Dorsolateral prefrontal cortex (tissue), 122 donors: ENCODE measurements at places on chromosomes 4 and X.

- peak; percentile 74 for DNase-seq
These were observed 37.2 kb downstream of the PCGF3 start for GRCh38 chr4:742742-743311.

DNA sequence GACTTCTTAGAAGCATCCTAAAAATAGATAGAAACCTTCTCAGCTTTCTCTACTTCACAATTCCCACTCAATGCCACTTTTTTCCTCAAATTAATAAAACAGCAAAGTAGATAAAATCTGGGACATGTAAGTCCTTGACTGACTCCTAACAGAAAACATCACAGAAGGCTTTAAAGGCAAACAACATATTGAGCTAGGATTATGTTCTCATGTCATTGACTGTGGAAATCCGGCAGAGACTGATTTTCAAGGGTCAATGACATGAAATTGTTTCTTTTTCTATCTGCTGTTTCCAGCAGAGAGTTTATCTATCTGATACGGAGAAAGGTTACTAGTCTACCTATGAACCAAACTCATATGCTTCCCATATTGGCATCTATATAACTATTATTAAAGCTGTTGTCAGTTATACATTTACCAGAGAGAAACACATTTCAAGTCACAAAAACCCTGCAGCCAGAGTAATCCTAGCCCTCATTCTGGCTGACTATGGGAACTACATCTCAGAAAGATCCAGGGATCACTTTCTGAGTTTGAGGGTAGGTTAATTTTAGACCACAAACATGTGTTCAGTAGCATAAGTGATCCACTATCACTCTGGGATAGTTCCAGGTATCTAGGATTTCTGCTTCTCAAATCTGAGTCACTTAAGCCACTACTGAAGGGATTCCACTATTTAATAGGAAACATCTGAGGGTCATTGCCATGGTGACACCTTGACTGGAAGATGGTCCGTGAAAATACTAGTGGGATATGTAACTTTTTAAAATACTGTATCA lies 147.6 kb downstream of the PPP3CA start:
- no peak for DNase-seq

DNA sequence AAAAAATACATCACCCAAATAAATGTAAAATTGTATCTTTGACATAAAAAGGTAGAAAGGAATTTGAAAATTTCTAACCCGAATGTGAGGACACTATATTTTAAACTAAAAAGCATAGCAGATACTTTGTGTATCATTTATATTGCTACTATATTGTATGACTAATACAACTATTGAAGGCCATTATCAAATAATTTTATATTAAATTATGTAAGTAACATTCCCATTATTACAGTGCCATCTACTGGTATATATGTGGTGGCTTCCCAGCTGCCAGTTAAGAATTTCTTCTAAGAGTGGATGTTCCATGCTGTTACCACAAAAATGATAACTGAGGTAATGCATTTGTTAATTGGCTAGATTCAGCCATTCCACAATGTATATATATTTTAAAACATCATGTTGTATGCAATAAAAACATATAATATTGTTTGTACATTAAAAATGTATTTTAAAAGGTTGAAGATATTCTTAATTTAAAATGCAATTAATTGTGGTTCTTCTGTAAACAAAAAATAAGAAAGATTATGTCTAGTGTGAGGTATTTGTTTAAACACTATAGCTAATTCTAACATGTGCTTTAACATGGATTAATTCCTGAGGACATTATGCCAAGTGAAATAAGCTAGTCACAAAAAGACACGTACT lies 65.3 kb downstream of the EGF start:
- DNase-seq = no peak

DNA sequence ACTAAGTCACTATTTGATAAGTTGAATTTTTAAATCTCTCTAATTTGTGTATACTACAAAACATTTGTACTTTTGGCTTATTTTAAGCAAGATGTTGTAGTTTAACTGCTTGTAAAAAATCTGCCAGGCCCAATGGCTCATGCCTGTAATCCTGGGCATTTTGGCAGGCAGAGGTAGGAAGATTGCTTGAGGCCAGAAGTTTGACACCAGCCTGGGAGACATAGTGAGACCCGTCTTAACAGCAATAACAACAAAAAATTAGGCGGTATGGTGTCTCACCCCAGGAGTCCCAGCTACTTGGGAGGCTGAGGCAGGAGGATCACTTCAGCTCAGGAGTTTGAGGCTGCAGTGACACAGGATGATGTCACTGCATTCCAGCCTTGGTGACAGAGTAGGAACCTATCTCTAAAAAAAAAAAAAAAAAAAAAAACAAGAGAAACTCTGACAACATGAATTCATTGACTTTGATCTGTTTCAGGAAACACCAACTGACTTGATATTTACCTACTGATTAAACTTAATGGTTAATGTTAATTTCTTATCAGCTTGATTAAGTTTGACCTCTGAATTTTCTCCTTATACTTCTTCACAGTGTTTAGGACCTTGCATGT lies 8.9 kb downstream of the FHIP1A start:
- DNase-seq = no peak

GRCh38 chr4:82201303-82201702 lies 172.5 kb downstream of the HNRNPD start:
- DNase-seq = no peak

- no peak for DNase-seq
These were observed 223.1 kb upstream of the FAT1 start for GRCh38 chr4:186946682-186947294.

GRCh38 chr4:89752932-89753598 lies 83.9 kb downstream of the SNCA start:
- DNase-seq = peak; percentile 27

GRCh38 chr4:169124661-169125060 lies 114.6 kb upstream of the CBR4 start:
- no peak for DNase-seq

DNA sequence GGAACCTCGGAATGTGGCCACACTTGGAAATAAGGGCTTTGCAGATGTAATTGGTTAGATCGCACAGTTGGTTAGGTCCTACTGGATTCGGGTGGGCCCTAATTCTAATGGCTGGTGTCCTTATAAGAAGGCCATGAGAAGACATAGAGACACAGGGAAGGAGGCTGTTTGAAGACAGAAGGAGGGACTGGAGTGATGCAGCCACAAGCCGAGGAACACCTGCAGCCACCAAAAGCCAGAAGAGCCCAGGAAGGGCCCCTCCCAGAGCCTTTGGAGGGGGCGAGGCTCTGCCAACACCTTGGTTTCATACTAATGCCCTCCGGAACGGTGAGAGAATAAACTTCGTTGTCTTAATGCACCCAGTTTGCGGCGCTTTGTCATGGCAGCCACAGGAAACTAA lies 47.0 kb downstream of the EVC start:
- DNase-seq = no peak

GRCh38 chr4:160202802-160203201 lies 1099.9 kb downstream of the RAPGEF2 start:
- DNase-seq = no peak

DNA sequence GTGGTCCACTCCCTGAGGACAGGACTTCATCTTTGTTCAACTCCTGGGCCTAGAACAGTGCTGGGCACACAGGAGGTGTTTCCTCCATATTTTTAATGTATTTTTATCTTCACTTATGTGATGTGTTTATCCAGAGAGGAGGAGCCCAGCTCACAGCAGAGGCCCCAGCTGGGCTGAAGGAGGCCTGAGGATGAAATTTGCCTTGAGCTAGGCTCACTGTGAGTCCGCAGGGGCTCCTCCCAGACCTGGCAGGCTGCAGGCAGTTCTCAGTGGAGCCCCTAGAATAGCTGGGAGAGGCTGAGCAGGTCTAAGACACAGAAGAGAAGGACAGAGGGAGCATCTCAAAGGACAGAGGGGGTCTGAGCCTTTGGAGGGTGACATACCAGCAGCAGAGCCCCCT lies 26.8 kb downstream of the C4orf50 start:
- no peak for DNase-seq

- DNase-seq = no peak
These were observed 490.3 kb upstream of the TECRL start for GRCh38 chr4:64899563-64899962.

DNA sequence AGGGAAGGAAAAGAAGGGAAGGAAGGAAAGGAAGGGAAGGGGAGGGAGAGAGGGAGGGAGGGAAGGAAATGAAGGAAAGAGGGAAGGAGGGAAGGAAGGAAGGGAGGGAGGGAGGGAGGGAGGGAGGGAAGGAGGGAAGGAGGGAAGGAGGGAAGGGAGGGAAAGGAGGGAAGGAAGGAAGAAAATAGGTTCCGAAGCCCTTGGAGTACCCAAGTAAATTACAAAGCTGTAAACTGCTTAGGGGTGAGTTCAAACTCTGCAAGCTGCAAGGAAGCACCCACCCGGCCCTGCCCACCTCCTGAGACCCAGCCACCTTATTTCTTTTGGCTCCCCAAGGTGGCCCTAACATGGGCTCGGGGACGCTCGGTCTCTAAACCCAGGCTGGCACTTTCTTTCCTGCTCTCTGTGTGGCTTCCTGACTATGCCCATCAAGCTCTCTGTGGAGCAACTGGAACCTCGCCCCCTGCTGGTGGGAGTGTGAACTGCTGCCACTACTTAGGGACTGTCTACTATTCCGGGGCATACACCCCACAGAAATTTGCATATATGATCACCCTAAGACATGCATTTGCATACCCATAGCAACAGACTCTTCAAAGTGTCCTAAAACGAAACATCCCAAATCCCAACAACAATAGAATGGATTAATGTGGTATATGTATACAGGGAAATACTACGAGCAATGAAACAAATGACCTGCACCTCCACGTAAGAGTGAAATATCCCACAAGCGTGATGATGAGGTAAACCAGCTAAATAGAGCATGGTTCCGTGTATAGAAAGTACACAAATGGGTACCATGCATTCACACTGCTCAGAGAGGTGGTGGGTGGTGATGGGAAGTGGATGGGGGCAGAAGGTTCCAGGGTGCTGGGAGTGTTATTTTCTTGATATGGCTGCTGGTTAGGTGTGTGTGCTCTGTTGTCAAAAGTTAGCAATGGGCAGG lies 151.7 kb upstream of the TBL1X start:
- no peak for DNase-seq

DNA sequence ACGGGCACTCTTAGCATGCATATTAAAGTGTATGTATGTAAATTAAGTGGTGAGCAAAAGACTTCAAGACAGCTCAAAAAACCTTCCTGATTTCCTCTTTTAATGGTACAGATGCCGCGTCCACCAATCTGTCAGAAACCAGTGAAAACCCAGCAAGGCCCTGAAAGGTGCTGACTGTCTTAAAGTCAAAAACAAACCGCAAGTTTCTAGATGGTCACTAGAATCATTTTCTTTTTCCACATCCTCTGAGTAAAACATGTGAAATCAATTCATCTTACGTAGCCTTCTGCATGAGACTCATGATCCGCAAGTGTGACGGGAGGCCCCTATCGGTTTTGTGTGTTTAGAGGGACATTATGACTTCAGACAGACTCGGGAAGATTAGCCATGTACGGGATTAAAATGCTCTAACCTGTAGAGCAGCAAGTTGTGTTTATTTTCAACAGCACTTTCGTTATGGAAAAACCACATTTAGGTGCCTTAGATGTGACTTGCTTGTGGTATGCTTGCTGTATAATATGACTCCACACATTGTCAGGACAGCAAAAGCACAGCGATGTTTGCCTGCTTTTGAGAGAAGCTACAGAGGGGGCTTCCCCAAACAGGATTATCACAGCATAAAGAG lies 88.2 kb upstream of the STS start:
- no peak for DNase-seq

DNA sequence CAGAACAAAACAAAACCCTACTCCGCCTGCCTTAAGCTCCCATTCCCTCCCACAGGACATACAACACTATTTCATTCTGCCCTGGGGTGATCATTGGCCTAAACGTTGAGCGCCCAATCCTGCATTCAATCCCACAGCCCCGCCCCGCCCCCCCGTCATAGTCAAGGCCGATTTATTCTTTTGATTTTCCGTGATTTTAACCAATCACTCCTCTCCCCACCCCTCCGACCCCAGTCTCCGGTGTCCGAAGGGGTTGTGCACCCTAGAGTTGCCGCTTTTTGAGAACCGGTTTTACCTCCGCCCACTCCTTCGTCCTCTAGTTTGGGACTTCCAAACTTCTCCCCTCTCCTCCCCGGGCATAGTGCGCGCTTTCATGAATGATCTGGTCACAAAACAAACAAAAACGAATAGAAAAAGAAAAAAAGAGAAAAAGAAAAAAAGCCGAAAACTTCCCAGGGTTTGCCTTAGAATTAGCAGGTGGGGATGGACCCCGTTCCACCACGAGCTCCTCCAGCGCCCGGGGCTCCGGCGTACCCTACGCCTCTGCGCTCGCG lies 446 bp upstream of the UBE2A start:
- DNase-seq = no peak

- DNase-seq = no peak
These were observed 127.6 kb downstream of the AASDH start for GRCh38 chr4:56259655-56260054.

DNA sequence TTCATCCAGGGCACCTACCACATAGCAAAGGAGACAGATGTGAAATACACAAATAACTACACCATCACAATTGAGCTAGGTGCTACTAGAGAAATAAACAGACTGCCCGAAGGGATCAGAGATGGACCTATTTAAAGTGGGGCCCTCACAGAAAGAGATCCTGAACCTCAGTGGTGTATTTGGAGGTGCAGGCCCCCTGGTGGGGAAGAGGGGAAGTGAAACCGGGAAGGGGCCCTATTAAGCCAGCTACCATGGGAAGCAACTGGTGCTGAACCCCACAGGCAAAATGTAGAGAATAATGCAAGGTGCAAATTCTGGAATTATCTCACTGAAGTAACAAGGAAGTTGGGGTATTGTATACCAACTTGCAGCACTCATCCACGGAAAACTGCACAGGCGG lies 78.6 kb upstream of the FAM9A start:
- no peak for DNase-seq

- DNase-seq = no peak
These were observed 160.8 kb downstream of the DKK2 start for GRCh38 chr4:106875340-106875739.

GRCh38 chrX:119871245-119871598 lies 311 bp downstream of the RNF113A start:
- DNase-seq = no peak

- no peak for DNase-seq
These were observed 109.6 kb downstream of the PCDH18 start for GRCh38 chr4:137422666-137423065.

- DNase-seq = no peak
These were observed 44.7 kb downstream of the USO1 start for GRCh38 chr4:75769036-75769435.

GRCh38 chr4:181896614-181897013 lies 346.6 kb upstream of the TENM3 start:
- no peak for DNase-seq

DNA sequence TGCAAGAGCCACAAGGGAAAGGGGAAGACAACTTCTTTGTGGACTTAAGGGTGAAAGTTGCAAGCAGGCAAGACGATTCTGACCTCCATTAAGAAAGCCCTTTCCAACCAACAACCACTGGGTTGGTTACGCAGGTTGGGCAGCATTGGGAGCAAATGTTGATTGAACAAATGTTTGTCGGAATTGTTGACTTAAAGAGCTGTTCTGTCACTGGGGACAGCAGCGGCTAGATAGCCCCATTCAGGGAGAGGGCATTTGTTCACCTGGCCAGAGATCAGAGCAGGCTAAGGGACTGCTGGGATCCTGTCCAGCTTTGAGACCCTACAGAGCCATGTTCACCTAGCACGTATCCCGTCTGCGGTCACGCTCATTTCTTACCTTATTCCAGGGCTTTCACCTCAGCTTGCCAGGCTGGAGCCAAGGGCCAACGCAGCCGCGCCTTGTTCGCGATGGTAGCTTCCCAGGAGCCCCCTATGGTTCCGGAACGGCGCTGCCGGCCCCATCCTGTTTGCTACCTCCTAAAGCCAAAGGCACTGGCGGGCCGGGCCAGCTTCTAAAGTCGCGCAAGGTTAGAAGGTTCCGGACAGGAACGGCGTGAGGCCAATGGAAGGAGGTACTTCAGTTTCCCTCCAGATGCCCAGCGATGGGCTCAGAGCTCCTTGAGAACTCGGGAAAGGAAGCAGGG lies 24.6 kb downstream of the F9 start:
- DNase-seq = no peak
